ENCODE measurements at places on chromosomes 3 and 15. TPM values are rescaled to one million over a fixed set of nuclear protein-coding genes. Genes with fewer than 3 reads are reported as not detected.

DNA sequence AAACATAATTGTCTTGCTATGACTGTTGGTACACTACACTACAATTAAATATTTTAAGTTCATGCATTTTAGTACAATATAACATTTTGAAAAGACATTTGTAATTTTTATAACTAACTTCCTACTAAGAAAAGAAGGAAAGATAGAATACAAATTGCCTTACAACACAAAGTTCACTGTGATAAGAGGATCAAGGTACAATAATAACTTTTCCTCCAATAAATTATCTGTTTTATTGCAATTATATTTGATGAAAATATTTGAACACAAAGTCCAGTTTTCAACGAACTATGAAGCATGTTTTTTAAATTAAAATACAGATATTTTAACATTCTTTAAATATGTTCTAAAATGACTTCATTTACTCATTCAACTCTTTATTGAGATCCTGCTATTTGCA, 33.1 kb upstream of the SI start:
- H3K4me3 ChIP-seq = no peak overlapping the region
- H3K4me1 ChIP-seq = no peaks in the 10 kb centered on the region
- no peaks in the 10 kb centered on the region for H3K27me3 ChIP-seq
- no peaks in the 10 kb centered on the region for H3K36me3 ChIP-seq
- DNase-seq = no peak
- no peak overlapping the region for H3K27ac ChIP-seq

DNA sequence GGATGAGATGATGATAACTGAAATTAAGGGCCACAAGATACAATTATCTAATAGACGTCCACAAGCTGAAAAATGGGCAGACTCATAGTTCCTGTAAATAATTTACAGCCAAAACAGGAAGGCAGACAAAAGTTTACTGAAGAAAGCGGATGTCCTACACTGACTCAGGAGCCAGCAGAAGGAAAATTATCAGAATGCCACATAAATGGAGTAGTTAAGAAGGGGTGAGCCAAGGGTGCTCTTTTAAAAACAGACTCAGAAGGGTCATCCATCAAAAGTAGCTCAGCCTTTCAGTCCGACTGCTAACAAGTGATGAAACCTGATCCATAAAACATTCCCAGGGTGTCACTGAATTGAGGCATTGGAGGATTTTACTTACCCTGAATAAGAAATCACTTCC, 39.8 kb downstream of the TUSC7 start:
- no peaks in the 10 kb centered on the region for H3K36me3 ChIP-seq
- no peaks in the 10 kb centered on the region for H3K4me1 ChIP-seq
- H3K4me3 ChIP-seq = no peak overlapping the region
- DNase-seq = no peak

DNA sequence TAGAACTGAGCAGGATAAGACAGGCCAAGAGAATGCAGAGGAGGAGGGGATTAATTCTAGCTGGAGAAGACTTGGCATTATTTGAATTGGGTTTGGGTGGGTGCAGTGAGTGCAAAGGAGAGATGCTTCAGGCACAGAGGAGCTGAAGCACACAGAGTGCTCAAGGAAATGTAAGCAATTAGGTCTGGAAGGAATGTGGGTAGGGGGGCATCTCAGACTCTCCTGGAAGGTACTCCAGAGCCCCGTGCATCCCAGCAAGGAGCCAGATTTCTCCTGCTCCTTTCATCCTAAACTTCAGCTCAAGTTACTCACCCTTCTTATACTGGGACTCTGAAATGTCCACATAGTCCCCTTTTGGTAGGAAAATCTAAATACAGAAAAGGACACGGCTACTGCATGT, 143.6 kb upstream of the PFN2 start:
- H3K27ac ChIP-seq = no peak overlapping the region
- no peaks in the 10 kb centered on the region for H3K27me3 ChIP-seq
- H3K36me3 ChIP-seq = no peaks in the 10 kb centered on the region
- no peaks in the 10 kb centered on the region for H3K4me1 ChIP-seq
- no peak for DNase-seq
- H3K4me3 ChIP-seq = no peak overlapping the region

DNA sequence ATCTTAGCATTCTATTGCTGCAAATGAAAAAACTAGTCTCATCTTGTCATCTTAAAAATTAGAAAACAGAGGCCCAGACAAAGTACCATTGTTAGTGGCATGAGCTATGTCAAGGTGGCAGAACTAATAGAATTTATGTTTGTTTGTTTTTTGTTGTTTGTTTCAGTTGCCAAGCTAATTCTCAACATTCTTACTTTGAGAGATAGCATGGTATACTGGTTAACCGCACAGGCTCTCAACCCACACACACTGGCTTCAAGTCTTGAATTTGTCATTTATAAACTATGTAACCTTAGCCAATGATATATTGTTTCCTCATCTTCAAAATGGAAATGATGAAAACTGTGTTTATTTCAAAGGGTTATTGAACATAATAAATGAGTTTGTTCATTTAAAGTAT, 367.6 kb upstream of the PLSCR5 start:
- no peaks in the 10 kb centered on the region for H3K4me1 ChIP-seq
- DNase-seq = no peak
- H3K36me3 ChIP-seq = no peaks in the 10 kb centered on the region
- no peaks in the 10 kb centered on the region for H3K27me3 ChIP-seq

DNA sequence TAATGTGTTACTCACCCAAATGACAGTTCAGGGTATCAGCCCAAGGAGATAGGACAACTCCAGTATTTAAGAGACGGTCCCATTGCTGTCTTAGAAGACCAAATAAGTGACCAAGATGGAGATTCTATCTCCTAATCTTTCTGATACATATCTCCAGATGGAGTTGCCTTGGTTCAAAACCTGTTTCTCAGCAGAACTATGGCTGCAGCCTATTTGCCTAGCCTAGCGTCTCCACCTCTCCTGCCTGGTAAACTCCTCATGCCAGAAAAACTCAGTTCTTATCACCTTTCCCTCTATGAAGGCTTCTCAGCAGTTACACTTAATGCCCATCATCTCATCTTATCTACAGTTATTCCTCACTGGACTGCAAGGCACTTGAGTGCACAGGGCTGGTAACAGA, 1.2 kb upstream of the CSPG5 start:
- H3K27me3 ChIP-seq = no peaks in the 10 kb centered on the region
- H3K4me1 ChIP-seq = no peaks in the 10 kb centered on the region
- no peak overlapping the region for H3K27ac ChIP-seq
- no peak overlapping the region for H3K4me3 ChIP-seq
- no peak for DNase-seq
- H3K36me3 ChIP-seq = no peaks in the 10 kb centered on the region

DNA sequence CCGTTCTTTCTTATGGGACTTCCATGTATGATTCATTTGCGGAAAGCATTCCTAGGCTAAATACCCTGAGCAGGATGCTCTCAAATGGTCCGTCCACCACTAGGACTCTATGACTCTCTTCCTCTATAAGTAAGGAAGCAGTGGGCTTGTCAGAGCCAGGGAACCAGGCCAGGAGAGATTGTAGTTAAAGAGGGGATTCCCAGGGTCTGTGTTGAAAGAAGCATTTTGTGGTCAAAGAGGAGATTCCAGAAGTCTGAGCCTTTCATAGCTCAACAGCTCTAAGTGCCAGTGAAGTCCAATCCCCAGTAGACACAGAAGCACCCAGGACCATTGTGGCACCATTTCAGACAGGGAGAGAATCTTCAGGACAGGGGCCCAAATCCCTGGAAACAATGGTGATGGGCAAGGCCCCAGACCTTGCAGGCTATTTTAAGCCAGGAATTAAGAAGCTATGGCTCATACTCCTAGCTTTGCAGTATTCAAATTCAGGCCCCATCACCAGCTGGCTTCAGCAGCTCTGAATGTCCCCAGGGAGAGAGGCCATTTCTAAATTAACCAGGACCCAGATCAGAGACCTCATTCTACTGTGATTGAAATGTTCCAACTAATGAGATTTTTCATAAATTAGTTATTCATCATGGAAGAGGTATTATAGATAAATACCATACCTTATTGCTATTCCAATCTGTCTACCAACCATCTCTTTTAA, 81.7 kb downstream of the CD47 start:
- no peaks in the 10 kb centered on the region for H3K27me3 ChIP-seq
- peaks cover 4% of the 10 kb centered on the region for H3K4me1 ChIP-seq
- DNase-seq = no peak
- no peak overlapping the region for H3K4me3 ChIP-seq

FOXL2 gene
- polyA plus RNA-seq = not detected
